ENCODE measurements at places on chromosomes 7 and 10.

DNA sequence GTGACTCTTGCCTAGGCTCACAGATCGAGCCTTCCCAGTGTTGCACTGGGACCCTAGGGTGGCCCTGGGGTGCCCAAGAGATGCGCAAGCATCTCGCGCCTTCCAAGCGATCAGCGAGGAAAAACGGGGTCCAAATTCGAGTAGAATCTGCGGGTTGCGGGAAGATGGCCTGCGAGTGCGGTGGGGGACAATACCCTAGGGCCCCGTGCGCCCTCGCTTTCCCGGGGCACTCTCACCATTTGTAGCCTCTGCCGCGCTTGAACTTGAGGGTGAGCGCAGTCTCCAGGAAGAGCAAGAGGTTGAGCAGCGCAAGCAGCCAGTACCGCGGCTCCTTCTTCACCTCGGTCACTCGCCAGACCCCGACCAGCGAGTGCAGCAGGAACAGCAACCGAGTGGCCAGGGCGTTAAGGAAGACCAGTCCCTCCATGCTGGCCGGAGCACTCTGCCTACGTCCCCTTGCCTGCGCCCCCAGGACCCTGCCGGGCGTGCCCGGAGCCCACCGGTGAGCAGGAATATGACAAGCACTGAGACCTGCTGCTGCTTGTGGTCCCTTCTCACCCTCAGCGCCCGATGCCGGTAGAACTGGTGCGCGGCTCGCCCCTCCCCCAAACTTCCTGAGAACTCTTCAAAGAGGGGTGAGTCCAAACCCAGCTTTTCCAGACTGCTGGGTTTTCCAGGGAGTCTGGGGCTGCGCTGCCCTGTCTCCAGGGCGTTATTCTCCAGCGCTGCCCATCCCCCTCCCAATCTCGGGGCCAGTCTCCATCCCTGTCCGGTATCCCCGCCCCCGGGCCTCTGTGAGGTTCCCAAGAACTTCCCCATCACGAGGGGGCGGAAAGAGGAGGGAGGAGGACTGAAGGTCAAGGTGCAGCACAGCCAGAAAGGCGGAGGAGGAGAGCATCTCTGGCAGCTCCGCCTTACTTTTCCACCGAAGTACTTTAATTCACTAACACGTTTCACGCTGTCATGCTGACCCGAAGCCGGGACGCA lies at the start of gene TMEM26:
TMEM26 (minus strand) TSS at position 727 of the 987 bp plus-strand sequence; CDS start at position 427, 300 bp downstream.
- no peak for DNase-seq

DNA sequence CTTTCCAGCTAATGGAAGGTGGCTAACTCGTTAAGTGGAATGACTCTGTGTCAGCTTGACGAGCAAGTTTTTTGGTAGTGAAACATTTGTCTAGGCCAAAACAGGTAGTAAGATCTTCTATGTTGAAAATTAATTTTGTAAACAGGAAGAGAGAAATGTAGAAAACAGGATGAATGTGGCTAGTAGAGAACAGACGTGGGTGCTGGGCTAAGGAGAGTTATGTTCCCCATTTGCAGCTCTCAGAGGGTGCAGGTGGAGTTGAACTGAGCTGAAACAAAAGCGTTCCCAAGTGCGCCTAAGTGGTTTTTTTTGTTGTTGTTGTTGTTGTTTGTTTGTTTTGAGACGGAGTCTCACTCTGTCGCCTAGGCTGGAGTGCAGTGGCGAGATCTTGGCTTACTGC lies 59.5 kb upstream of the SRPK2 start:
- DNase-seq: no peak

DNA sequence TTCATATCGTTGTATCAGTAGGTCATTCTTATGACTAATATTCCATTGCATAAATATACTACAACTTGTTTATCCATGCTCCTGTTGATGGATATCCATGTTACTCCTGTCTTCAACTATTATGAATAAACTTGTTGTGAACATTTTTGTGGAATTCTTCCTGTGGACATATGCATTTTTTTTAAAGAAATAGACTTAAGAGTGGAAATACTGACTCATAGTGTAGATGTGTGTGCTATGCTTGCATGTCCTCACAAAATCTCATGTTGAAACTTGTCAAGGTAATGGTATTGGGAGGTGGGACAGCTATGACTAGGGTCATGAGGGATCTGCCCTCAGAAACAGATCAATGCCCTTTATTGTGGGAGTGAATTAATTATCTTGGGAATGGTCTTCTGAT lies 240.5 kb upstream of the PRSS58 start:
- DNase-seq: no peak

- DNase-seq: no peak
Measured at GRCh38 chr10:6045314-6045848, 16.8 kb downstream of the IL2RA start.

GRCh38 chr7:98713165-98713810 lies 96.2 kb downstream of the NPTX2 start:
- no peak for DNase-seq
